ENCODE measurements at places on chromosomes 6 and 20.

- peak; percentile 48 for DNase-seq
Measured at GRCh38 chr20:5779071-5779900, 29.1 kb downstream of the SHLD1 start.

DNA sequence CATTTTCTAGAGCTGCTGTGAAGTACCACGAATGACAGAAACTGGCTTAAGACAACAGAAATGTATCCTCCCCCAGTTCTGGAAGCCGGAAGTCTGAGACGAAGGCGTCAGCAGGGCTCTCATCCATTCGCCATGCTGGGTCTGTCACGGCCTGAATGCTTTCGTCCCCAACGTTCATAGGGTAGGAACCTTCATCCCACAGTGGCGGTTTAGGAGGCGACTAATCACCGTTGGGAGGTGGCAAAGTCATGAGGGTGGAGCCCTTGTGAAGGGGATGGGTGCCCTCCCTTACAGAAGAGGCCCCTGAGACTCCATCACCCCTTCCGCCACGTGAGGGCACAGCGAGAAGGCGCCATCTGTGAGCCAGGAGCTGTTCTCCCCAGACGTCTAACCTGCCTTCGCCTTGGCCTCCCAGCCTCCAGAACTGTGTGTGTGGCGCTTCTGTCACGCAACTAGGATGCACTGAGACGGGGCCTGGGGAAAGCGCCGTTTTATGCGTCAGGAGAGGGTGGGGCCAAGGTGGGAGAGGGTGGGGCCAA, 250.3 kb downstream of the TTLL2 start:
- no peak for DNase-seq

DNA sequence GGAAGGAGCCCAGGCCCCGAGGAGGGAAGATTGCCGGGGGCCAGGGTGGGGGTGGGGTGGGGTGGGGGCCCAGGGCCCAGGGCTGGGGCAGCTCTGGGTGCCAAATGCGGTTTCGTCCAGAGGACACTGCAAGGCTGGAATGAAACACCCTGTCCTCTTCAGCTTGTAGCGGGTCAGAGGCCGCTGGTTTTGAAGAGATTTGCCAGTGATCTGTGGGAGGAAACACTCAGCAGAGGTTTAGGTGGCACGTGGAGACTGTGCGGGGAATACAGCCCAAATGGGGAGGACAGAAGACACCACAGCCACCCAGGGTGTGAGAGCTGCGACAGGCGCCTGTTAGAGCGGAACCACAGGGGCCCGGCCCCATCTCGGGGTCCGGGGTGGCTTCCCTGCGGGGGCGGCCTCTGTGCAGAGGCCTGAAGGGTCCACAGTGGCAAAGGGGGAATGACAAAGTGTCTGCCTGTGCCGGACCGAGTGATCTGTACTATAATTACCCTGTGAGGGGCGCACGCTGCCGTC, 29.2 kb downstream of the FRMD1 start:
- no peak for DNase-seq

DNA sequence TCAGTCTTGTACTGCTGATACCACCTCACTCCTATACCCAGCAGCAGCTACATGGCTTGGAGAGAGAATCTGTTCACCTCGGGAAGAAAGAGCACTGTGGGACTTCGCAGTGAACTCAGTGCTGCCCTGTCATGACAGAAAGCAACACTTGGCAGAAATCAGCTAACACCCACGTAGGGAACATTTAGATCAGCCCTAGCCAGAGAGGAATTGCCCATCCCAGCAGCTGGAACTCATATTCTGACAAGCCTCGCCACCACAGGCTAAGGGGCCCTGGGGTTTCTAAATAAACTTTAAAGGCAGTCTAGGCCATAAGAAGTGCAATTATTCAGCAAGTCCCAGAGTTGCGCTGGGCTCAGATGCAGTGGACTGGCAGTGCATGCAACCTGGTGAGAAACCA, 1266.8 kb downstream of the GRIK2 start:
- DNase-seq = no peak

DNA sequence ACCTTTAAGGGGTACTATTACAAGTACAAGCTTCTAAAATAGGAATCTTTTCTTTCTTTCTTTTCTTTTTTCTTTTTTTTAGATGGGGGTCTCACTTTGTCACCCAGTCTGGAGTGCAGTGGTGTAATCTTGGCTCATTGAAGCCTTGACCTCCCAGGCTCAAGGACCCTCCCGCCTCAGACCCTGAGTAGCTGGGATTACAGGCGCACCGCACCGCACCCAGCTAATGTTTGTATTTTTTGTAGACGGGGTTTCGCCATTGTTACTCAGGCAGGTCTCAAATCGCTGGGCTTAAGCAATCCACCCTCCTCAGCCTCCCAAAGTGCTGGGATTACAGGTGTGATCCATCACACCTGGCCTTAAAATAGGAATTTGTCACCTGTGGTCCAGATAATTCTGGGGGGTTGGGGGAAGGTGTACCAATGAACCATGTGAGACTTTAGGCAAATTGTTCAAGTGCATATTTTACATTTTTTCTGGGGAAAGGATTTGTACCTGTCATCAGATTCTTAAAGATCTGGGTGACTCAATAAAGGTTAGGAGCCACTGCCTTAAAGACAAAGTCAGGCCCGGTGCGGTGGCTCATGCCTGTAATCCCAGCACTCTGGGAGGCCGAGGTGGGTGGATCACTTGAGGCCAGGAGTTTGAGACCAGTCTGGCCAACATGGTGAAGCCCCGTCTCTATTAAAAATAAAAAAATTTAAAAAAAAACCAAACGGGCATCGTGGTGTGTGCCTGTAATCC, 19.7 kb upstream of the SYNJ2 start:
- DNase-seq = no peak

GRCh38 chr6:144468709-144469108, 183.6 kb downstream of the UTRN start:
- DNase-seq = no peak

- no peak for DNase-seq
Measured at GRCh38 chr6:158122048-158122447, 46.0 kb downstream of the SERAC1 start.

- no peak for DNase-seq
Measured at GRCh38 chr6:107713563-107713962, 110.5 kb downstream of the SCML4 start.

GRCh38 chr6:1868561-1869261, 259.0 kb downstream of the FOXC1 start:
- no peak for DNase-seq

GRCh38 chr6:114195631-114196403, 147.0 kb downstream of the HS3ST5 start:
- DNase-seq = no peak

GRCh38 chr6:29806387-29806786, 21.2 kb upstream of the HLA-G start:
- DNase-seq = no peak

DNA sequence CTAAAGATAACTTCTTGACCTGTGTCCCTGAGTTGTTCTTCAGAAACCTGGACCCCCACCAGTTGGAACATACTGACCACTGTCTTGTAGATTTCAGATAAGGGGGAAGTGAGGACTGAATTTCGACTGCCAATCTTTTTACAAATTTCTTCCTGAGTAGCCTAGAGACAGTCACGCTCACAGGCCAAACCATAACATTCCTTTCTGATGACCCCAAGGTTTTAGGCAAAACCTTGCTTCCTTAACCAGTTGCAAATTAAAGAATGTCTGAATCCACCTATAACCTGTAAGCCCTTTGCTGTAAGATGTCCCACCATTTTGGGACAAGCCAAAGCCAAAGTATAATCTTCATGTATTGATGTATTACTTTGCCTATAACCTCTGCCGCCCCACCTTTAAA, 306.9 kb downstream of the LRFN2 start:
- no peak for DNase-seq

DNA sequence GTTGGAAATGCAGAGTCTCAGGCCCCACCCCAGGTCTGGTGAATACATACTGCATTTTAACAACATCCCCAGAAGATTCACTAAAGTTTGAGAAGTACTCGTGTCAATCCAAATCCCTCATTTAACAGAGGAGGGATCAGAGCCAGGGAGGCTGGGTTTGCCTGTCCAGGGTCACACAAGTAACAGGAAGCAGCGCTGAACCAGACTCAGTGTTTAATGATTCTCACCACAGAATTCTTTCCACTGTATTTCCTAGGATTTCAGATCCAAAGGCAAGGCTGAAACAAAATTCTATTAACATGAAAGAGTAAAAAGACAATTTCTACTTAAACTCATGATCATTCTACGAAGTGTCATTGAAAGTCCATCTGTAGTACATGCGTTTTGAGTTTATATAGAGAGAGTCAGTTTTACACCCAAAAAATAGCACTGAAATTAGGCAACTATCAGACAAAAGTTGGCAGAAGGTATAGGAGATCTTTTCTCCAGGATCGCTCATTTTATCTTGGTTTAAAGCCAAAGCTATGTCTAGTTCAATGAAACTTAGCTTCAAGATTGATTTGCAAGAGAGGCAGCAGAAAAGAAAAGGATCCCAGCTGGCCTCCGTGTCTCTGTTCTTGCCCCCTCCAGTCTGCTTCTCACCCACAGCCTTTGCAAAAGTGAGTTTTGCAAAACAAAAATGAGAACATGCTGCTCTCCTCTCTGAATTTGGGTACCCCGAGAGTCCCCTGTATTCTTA, 6.0 kb upstream of the AGPAT4 start:
- no peak for DNase-seq

- DNase-seq = peak; percentile 84
Measured at GRCh38 chr6:27753668-27754407, 158.4 kb downstream of the OR2B2 start.

DNA sequence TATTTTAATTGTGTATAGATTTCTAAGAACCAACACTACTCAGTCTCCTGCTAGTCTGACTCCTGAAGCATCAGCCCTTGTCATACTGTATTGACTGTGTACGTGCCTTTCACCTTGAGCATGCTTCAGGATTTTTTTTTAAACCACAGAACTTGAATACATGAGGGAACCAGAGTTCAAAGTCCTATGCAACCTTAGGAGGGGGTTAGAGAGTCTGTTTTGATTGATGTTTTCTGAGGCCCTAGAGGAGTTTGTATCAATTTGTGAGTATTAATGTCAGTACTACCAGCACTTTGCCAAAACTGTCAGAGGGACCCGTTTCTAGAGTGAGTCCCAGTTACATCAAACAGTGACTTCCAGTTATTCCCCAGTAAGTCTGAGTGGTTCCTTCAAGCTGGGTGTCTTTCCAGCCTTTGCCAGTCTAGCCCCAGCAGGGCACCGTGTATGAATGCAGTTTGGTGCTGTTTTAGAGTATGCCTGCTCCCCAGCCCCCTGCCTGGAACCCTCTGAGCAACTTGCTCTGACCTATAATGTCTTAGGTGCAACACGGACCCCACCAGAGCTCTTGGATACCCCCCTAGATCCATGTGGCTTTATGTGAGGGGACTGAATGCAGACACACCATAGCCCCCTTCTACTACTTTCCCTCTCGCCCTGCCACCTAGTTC, 8.5 kb downstream of the TP53INP2 start:
- no peak for DNase-seq

DNA sequence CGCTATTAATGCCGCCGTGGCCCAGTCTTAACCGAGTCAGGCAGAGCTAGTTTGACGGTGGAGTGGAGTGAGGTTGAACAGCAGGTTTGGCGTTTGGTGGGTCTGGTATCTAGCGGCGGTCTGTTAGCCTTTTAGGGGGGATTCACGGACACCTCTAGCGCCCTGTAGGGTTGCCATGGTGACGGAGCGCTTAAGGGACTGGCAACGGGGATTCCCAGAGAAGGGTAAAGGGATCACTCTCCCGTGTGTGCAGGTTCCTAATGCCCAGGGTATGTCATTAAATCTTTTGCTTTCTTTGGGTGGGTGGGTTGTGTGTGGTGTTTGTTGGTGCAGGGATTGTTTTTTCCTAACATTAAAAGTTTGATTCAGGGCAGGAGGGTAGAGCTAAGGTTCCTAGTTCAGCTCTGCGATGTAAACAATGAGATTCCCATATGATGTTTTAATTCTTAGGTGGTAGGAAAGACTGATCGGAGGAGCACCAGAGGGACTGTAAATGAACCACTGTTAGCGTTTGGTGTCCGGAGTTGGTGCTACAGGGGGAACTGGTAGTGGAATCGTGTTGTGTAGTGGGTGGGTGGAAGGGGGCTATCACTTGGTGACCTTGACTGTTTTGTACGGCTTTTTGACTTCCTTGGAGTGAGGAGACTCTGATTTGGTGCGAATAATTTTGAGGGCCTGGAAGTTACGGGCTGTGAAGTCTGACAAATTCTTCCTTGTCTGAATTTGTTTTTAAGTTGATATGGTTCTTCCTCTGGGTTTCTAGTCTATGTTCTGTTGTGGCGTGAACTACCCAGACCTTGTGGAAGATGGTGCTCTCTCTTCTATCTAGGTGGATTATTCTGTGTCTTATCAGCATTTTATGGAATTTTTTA, 5.0 kb downstream of the BRD2 start:
- DNase-seq = peak; percentile 58

GRCh38 chr6:31927242-31927862, at the start of gene C2:
C2 (plus strand) TSS chr6:31927717; CDS start chr6:31927753, 36 bp downstream.
- no peak for DNase-seq

- DNase-seq = peak; percentile 81
Measured at GRCh38 chr6:159981403-159982245, 12.7 kb downstream of the IGF2R start.
